ENCODE measurements at places on chromosomes 5 and 9.

GRCh38 chr9:89619424-89620138 is 14.8 kb downstream of the GADD45G start:
- DNase-seq, result no peak

DNA sequence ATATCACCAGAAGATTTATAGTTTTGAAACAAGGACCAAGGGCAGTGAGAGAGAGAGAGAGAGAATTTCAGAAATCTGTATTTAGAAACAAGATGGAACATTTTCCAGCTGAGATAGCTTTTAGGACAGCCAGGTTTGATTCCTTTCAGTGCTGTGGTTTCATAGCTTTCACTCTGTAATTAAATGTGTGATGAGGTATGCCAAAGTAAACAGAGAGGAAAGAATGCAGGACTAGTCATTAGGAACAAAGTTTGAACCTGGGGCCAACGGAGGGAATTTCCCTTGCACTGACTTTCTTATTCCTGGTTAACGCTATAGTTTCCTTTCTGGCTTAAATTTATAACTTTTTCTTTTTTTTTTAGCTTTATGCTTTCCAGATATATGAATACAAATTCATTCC is 10.0 kb upstream of the CCL28 start:
- DNase-seq, result no peak

DNA sequence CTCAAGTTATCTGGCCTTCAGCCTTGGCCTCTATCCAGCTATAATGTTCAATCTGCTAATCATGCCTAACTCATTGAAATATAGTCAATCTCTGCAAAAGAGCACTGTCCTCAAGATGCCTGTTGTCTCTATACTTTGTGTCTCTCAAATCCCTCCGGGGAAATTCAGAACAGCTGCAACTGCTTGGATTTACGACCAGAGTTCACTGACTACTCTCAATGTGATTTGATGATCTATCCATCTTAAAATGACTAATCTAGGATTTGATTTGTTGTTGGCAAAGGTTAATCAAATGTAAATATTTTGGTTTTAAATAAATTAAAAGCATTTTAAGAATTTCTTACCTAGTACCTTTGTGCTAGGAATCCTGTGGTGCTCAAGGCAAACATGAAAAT is 40.9 kb downstream of the SVEP1 start:
- DNase-seq, result no peak

- no peak for DNase-seq
Measured at GRCh38 chr9:97910357-97910756, 11.9 kb downstream of the TRMO start.

DNA sequence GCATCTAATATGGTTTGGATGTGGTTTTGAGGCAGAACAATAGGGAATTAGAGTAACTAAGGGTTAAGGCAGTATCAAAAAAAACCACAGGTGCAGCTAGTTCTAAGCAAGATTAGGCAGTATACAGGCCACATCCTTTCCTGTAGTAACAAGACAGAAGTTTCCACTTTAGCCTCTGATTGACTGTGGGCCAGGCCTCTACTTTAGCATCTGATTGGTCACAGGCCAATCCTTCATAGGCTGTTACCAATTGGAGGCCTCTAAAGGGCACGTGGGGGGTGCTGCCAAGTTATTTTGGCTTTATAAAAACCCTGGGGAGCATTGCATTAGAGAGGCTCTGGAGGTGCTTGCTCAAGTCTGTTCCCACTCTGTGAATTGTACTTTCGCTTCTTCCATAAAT is 144.1 kb upstream of the ST8SIA4 start:
- no peak for DNase-seq

DNA sequence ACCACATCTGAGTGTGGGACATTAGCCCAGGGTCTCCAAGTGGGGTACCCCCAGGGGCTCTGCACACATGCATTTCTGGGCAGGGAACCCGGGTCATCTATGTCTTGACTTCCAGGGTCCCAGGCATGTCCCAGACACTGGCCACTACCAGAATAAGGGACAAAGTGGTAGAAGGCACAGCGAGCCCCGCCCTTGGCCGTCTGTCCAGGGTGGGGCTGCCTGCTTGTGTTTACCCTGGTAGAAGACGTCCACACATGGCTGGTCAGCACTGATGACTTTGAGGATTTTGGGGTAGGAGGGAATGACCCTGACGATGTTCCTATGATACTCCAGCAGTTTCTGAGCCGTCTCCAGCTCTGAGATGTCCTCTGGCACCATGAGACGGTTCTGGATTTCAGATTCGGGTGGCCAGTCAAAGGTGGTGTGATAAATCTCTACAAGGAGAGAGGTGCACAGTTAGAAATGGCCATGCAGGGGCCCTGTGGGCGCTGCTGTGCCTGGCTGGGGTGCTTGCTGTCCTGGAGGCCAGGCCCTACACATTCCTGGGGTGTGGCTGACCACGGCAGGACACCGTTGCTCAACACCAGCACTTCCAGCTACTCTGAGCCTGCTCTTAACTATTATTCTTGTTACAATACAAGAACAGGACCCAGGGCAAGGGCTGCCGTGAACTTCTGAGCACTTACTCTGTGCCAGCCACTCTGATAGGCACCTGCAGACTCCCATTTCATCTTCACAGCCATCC is 51.3 kb downstream of the AK8 start:
- no peak for DNase-seq

DNA sequence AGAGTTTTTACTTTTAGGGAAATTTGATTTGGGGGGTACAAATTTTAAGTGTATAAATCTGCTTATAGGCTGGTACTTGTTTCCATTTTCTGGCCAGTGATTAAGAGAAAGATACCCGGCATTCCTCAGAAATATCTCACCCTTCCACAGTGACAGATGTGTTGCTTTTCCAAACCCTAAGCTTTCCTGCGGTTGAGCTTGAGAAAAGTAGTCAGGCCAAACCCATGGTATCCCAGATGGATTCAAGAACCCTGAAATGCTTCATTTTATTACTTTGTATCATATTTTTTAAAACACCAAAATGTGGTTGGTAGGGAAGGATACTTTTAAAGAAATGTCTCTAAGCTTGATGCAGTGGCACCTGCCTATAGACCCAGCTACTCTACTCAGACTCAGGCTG is 23.5 kb downstream of the SPTAN1 start:
- no peak for DNase-seq

DNA sequence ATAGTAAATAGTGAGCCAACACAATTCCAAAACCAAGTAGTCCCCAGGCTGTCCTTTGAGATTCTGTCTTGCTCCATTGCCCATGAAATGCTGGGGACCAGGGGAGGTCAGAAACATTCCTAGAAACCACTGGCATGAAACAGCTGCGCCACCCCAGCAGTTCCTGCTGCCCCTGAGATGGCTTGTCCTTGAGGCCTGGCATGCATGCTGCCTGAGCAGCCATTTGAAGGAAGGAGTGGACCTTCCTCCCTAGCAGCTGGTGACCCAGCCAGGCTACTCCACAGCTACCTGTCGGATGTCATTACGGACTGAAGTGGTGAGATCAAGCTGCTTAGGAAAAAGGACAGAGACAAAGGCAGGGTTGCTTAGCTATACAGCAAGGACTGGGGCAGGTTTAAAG is 260.6 kb downstream of the DENND1A start:
- no peak for DNase-seq

GRCh38 chr9:75448281-75448680 is 360.0 kb downstream of the OSTF1 start:
- DNase-seq, result no peak

GRCh38 chr9:36793277-36793676 is 220.6 kb downstream of the MELK start:
- DNase-seq, result no peak

- DNase-seq, result no peak
Measured at GRCh38 chr9:5688109-5688508, 59.2 kb downstream of the RIC1 start.

DNA sequence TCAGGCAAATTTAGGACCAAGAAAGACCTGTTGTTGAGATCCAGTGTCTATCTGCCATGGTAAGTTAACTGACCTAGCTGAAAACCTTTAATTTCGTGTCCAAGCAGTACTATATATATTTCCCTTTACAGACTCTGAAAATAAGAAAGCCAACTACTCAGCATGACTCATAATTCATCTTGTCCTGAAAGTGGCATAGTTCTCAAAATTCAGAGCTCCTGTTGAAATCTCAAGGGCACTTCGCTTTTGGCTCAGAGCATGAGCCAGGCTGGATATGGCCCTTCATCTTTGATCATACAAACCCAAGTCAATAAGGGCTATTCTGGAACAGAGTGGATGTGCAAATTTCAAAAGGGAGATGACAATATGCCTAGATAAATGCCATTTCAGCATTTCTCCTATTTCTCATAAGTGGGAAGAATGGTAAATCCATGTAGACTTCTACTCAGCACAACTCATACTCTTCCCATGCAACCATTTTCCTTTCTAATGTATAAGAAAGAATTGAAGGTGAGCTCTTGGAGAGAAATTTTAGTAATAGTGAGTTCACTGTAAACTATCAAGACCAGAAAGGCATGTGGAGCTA is 567.9 kb upstream of the DAB2 start:
- no peak for DNase-seq

Data from caudate nucleus (tissue), 63 donors.